ENCODE measurements at places on chromosomes 13 and 19.
A peak's percentile ranks its signal among the peaks of the same experiment; 100 is the strongest.

- DNase-seq: no peak
Measured at GRCh38 chr13:33612641-33613638, 205.0 kb upstream of the RFC3 start.

DNA sequence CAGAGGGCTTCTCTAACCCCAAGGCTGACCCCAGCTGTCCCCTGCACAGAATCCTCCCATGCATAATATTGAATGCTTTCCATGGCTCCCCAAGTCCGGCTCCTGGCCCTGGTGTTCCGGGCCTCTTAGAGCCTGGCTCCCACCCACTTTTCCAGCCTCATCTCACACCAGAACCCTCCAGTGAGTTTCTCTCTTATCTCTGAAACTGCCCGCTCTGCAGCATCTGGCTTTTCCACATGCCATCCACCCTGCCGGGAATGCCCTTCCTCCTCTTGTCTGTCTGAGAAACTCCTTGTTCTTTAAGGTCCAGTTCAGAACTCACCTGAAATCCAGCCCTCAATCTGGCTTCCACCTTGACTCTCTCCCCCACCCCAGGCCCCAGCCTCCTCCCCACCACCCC, 6.8 kb downstream of the SYNGR4 start:
- DNase-seq: no peak

- no peak for DNase-seq
Measured at GRCh38 chr13:100506600-100507422, 81.8 kb downstream of the GGACT start.

GRCh38 chr19:1882786-1883692, 2.3 kb downstream of the ABHD17A start:
- no peak for DNase-seq

GRCh38 chr19:30881930-30882329, 467.3 kb downstream of the TSHZ3 start:
- DNase-seq: no peak

- no peak for DNase-seq
Measured at GRCh38 chr19:28264556-28264955, 948.4 kb downstream of the UQCRFS1 start.

GRCh38 chr13:42486711-42487198, 87.2 kb upstream of the TNFSF11 start:
- DNase-seq: peak; percentile 55

- no peak for DNase-seq
Measured at GRCh38 chr13:26594363-26594762, 36.9 kb downstream of the WASF3 start.

- DNase-seq: no peak
Measured at GRCh38 chr19:38709671-38710415, 34.4 kb downstream of the CAPN12 start.

DNA sequence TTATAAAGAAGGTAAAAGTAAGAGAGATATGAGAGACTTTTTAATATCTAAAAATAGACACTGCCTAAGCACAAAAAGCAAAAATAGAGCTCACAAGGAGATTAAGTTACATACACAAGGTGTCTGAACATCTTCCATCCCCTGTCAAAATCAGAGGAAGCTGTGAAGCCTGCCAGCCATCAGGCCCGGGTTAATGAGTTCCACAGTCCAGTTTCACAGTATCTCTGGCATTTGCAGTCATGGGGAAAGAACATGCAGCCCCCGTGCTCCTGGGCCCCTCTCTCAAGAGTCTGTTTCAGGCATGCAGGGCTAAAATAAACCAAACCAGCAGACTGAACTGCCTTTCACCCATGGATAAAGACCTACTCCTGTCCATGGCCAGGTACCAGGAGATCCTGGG, 79.2 kb downstream of the TBC1D4 start:
- no peak for DNase-seq

- peak; percentile 63 for DNase-seq
Measured at GRCh38 chr19:343941-344624, 513 bp downstream of the MIER2 start.

DNA sequence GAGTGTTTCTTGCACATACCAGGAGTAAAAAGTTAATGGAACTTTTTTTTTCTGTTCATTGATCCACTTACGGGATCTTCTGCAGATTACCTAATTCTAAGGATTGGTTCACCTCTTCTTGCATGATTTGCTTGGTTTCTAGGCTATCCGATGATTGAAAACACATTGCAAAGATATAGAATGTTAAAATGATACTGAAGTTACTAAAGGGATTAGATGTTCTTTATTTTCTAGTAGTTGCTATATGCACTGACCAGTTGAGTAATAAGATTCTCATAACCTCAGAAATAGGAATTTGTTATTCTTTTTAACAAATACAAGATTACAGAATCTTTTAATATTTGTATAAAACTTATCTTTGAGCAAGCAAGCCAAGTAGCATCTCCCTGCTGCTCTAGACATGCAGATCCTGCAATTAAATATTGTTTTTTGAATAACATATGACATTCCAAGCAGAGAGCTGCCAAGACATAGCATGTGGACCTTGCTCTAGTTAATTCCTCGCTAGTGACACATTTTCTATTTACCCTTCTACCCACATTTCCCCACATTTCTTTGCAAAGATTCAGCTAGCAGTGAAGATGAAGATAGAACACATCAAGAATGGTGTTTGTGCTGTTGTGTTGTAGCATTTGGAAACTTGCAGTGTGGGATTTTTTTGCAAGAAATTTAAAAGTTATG, 51.7 kb upstream of the RNF113B start:
- DNase-seq: peak; percentile 82

DNA sequence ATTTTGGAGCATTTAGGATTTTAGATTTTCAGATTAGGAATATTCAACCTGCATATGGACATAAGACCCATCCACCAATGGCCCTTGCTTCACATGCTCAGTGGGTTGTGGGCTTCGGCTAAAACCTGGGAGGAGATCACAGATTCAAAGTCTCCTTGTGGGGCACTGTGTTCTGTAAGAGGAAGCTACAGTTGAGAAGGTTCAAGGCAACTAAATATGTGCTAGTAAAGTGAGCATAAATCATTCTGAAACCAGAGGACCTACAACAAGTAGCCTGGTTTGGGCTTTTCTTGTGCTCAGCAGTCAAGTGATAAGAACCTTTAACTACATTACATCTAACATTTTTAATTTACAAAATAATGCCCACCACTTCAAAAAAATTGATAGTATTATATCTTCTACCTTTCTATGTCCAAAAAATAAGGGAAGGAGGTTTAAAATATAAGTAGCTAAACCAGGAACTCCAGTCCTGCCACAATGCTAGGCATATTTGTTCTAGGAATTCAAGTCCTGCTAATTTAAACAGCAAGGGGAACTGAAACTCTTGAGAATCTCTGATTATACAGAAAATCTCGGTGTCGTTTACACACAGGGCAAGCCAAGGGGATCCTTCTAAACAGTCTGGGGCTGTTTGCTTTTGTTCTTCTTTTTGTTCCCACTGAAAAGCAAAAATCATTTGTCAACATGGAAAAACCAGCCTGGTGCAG, 36.6 kb downstream of the FOXO1 start:
- DNase-seq: no peak

Data from AG08395 (cell line).